WTC11 (cell line): ENCODE measurements at places on chromosomes 16 and 17.
A peak's percentile ranks its signal among the peaks of the same experiment; 100 is the strongest.

DNA sequence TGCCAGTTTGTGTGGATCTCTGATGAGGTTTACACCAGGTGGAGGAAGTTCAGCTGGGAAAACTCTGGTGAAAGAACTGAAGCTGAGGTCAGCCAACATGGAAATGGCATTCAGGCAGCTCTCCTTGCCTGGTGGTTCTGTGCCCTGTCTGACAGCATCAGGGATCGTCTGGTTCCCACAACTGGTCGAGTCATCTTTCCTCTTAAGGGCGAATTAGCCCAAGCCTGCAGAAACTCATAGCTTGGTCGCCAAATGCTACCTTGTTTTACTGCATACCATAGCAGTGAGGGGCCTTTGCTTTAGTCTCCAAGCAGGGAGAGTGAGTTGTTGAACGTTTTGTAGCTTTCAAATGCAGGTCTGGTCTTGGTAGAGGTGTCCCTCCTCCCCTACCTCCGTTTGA, 7.2 kb downstream of the PLCG2 start:
- DNase-seq = no peak

DNA sequence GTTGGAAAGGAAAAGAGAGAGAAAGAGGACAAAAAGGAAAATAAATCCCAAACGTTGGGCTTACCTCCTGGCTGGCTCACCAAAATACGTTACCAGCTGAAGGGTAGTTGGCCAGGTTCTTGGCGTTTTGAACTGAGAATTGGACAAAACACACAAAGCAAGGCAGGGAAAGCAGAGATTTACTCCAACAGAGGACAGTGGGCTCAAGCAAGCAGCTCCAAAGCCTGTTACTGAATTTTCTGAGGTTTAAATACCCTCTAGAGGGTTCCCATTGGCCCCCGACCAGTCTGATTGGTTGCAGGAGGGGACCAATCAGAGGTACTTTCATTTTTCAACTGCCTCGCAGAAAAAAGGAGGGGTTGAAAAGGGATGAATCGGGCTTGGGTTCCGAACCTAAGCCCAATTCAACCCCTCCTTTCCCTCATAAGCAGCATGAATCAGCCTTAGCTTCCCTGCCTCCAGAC, 55.6 kb upstream of the ALOX12 start:
- DNase-seq = no peak

- DNase-seq = peak; percentile 37
These were observed 2.3 kb upstream of the PAQR4 start for GRCh38 chr16:2966808-2967191.

GRCh38 chr17:55090079-55090492, 121.5 kb downstream of the STXBP4 start:
- DNase-seq = no peak

DNA sequence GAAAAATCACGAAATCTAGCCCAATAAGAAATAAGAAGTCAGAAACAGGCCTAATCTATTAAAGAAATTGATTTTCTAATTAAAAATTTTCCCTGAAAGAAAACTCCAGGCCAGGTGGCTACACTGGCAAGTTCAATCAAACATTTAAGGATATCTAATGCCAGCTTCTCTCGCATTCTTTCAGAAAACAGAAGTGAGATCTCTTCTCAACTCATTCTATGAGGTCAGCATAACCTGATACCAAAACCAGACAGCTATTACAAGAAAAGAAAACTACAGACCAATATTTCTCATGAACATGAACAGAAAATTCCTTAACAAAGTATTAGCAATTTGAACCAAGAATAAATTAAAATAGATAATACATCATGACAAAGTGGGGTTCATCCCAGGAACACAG, 52.4 kb downstream of the AXIN2 start:
- DNase-seq = no peak

DNA sequence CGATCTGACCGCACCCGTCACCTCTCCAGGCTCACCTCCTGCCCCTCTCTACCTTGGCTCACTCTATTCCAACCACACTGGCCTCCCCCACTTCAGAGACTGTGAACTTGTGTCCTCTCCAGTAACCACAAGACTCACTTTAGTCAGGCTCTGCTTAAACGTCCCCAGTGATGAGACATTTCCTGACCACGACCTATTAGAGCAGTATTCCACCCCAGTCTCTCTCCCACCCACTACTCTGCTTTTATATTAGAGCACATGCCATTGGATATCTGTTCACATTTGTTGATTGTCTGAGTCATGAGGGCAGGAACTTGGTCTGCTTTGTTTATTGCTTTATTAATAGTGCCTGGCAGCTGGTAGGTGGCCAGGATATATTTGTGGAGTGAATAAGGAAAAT, 20.1 kb downstream of the COX11 start:
- no peak for DNase-seq

GRCh38 chr16:85113168-85113733, 979 bp upstream of the CIBAR2 start:
- DNase-seq = no peak

GRCh38 chr16:9402293-9402860, 310.9 kb downstream of the HAPSTR1 start:
- no peak for DNase-seq

- DNase-seq = no peak
These were observed 48.7 kb downstream of the NKD1 start for GRCh38 chr16:50596762-50597450.

- DNase-seq = no peak
These were observed 428.4 kb downstream of the MAF start for GRCh38 chr16:79171931-79172705.

DNA sequence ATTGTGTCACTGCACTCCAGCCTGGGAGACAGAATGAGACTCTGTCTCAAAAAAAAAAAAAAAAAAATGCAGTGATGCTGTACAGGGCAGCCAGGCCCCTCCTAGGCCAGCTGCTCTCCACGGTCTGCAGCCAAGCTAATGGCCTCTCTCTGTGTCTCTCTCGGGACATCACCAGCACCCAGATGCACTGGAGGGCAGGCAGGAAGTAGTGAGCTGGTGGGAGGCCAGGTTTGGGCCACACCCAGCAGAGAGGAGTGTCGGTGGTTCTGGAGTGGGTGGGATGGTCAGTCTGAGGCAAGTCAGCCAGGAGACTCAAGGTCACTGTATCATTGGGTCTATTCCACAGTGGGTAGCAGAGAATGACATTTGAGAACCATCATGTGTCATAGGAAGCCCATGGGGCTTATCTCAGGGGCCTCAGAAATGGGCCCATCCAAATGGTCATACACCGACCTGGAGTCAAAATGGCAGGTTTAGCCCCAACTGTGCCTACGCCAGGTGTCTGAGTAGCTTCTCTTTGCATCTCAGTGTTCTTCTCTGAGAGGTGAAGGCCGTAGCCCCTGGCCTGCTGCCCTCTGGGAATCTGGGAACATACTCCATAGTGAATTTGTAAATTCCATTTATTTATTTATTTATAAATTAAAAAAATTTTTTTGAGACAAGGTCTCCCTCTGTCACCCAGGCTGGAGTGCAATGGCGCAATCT, 22.7 kb downstream of the WNT9B start:
- no peak for DNase-seq

DNA sequence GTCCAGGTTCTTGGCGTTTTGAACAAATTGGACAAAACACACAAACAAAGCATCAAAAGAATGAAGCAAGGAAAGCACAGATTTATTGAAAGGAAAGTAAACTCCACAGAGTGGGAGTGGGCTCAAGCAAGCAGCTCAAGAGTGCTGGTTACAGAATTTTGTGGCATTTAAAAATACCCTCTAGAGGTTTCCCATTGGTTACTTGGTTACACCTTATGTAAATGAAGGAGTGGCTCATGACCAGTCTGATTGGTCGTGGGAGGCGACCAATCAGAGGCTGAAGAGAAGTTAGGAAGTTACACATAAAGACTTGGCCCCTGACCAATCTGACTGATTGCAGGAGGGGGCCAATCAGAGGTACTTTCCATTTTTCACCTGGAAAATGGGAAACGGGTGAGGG, 1373.8 kb upstream of the GOT2 start:
- DNase-seq = no peak

GRCh38 chr17:53336281-53336680, 486.4 kb upstream of the KIF2B start:
- no peak for DNase-seq

DNA sequence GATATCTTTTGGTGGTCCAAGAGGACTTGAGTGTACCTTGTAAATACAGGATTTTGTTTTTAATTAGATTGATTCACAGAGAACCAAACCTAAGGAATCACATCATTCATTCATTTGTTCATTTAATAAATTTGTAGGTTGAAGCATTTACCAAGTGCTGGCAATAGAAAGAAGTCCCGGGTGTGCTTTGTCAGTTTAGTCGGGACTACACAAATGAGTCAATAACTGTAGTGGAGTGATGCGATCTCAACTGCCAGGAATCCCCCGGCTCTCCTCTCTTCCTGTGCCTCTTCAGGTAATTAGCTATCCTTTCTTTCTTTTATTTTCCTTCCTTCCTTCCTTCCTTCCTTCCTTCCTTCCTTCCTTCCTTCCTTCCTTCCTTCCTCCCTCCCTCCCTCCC, 1.4 kb upstream of the WWOX start:
- no peak for DNase-seq

DNA sequence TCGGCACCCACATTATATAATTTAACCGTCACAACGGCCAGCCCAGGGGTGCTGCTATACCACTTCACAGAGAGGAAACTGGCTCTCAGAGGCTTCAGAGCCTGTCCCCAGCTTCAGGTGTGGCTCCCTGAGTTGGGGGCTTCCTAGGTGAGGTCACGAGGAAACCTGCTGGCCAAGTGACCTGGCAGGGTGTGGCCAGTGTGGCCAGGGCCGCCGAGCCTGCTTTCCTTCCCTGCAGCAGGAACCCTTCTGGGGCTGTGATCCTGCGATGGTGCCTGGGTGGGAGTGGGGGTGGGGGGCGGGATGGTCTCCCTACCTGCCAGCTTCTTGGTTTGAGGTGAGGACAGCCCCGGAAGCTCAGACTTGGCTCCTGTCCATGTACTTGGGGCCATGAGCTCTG, 39.9 kb downstream of the ADCY7 start:
- no peak for DNase-seq

- DNase-seq = no peak
These were observed 32.7 kb downstream of the ITGB3 start for GRCh38 chr17:47286198-47286914.

GRCh38 chr16:86555704-86556075, 655 bp upstream of the MTHFSD start:
- no peak for DNase-seq

DNA sequence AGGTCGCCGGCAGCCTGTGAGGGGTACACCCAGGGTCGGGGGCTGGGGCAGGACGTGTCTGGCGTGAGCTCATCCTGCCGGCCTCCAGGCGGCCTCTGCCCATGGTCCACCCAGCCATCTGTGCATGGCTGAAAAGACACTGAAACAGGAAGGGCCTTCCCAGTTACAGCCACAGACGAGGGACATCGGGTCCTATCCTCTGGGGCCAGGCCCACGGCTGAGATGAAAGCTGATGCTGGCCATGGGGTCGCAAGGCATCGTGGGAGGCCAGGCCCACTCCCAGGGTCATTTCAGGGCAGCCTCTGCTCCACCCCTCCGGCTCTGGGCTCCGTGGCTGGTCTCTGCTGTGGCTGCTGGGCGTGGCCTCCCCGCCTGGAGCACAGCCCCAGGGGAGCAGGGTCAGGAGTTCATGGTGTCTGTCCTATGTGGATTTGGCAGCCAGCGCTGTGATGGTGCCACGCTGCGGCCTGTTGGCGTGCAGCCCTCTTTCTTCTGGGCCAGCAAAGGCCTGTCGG, 16.6 kb upstream of the ATP6V0C start:
- no peak for DNase-seq

DNA sequence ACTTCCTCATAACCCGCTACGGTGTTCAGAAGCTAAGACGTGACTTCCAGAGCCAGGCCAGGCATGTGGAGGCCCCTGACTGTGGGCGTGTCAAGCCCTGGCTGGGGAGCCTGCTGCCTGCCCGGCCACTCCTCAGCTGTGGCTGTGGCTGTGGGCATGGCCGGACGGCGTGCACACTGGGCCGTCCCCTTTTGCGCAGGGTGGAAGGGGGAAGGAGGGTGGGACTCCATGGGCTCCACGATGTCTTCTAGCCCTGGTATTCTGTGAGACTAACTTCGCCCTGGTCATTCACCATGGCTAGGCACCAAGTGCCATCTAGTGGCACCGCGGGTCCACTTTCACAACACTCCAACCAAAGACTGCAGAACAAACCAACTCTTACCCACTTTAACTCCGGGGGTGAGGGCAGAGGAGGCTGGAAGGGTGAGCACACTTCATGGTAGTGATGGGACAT, 67.9 kb downstream of the N4BP1 start:
- no peak for DNase-seq
